ENCODE measurements at places on chromosomes 7 and 10.

DNA sequence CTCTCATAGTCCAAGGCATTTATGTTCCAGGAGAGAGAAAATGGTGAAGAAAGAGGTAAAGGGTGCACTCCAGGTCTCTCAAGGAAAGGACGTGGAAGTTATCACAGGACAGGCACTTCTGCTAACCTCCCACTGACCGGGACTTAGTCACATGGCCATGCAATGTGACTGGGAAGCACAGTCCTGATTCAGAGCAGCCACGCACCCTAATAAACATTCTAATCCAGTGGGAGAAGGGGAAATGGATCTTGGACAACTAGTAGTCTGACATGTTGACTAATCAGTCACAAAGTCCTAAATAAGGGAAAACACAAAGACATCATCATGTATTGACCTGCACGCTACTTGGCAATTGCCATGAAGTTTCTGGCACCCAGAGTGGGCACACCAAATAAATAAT lies 417.5 kb upstream of the ZMIZ1 start:
- DNase-seq = no peak

DNA sequence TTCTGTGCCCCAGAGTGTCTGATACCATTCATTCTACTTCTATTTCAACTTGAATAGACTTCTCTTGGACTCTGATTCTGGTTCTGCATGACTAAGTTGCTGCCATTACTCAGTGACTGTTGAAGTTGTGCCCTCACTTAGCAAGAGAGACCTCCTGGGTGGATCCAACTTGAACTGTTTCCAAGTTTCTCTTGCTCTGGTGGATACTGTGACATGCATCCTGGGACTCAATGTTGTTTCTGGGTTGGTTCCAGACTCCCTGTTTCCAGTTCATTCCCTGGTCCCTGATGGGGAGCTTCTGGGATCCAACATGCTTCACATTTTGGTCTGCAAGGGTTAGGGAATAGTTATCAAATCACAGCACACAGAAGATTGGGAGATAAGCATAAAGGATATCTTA lies 26.2 kb upstream of the PRPF18 start:
- no peak for DNase-seq

DNA sequence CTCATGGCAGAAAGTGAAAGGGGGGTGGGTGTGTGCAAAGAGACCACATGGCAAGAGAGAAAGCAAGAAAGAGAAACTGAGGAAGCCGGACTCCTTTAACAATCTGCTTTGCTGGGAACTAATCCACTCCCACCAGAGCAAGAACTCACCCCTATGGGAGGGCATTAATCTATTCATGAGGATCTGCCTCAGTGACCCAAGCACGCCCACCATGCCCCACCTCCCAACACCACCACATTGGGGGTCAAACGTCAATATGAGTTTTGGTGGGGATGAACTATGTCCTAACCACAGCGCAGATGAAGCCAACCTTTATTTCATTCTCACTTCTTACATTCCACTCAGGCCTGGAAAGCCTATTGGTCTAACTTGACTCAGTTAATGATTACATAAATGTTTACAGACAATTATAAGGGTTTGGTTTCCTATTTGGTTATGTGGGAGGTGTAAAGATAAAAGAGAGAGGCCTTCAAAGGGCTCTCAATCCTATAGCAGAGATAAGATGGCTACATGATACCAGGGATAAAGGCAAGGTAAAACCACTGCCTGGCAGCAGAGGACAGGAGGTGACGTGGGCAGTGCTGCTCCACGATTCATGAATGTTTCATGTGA lies 601.8 kb downstream of the PARD3 start:
- DNase-seq = no peak

- DNase-seq = no peak
Observed at GRCh38 chr10:92757066-92757710, 67.4 kb downstream of the HHEX start.

DNA sequence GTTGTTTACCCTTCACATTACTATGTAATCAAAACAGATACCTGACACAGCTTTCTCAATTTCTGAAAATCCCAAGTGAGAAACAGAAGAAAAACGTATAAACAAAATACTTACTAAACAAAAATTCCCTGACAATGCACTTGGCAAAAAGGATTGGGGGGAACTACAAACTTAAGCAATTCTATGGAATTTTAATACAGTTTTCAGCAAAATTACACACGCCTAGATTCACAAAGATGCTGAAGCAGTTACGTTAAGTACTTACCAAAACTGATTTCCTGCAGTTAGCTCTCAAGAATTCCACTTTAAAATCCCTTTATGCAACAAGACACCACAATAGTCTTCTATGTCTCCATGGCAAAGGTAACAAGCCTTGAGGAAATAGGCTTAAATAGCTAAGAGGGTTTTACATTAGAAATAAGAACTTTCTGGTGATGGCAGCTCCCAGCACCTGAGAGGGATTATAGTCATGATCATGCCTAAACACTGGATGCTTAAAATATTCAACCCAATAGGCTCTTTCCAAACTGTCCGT lies 10.8 kb downstream of the TOMM7 start:
- no peak for DNase-seq

DNA sequence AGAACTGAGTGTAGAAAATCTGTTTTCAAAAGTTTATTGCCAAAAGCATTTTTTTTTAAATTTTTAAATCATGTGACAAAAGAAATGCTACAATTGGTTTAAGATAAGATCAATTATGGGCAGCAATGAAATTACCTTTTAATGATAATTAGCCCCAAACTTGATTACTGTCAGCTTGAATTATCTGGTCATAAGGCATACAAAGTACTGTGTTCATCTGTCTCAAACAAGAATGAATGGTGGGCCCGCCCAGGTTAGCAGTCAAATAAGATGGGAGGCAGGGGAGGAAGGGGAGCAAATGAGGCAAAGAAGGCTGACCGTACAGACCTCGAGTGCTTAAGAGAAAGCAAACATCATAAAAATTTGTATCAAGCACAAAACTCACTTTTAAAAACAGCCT lies 68.1 kb downstream of the JAZF1 start:
- no peak for DNase-seq

- DNase-seq = no peak
Observed at GRCh38 chr10:27643301-27643700, 102.3 kb downstream of the MKX start.

GRCh38 chr10:122207596-122207995 lies 63.5 kb upstream of the BTBD16 start:
- DNase-seq = no peak

GRCh38 chr7:106019470-106019820 lies 56.4 kb downstream of the CDHR3 start:
- no peak for DNase-seq

Measured in stimulated activated CD4-positive, alpha-beta T cell treated with anti-CD3 and anti-CD28 coated beads, Interleukin-1b, Interleukin-23, amount 100 ng/mL, for 1 hour (primary cell).